ENCODE measurements at places on chromosomes 11 and 22.

DNA sequence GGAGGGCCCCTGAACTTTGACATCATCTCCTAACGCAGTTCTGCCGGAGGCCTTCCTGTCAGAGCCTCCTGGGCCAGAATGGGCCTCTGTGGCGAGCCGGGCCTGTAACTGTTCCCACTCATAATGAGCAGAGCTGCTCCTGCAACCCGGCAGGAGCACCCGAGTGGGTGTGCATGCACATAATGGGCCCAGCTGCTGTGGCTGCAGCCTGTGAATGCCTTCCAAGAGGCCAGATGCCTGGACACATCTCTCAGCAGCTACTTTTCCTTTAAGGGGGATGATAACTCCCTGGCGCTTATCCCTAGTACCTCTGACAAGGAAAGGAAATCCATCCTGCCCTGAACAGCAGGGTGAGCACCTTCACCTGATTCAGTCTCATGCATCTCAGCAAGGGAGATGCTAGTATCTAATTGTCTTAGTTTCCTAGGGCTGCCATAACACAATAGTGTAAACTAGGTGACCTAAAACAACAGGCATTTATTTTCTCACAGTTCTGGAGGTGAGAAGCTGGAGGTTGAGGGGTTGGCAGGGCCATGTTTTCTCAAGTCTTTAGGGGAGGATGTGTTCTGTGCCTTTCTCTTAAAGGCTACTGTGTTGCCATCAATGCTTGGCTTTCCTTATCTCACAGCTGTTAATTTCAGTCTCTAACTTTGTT, 120.5 kb downstream of the TEAD1 start:
- DNase-seq: no peak

DNA sequence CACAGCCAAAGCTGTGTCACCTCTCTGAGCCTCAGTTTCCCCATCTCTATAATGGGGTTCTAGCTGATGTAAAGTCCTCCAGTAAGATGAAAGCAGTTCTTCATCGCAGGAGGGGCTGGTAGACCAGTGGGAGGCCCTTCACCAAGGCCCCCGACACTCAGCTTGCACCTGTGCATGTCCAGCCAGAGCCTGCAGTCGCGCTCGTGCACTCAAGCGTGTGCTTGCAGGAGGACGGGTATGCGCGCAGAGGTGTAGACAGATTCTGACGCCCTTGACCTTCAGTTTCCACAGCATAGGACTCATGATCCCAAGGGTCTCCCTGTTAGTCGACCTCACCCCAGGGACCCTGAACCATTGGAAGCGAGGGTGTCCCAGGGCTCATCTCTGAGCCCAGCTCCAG, 633.7 kb downstream of the TBC1D22A start:
- no peak for DNase-seq

- no peak for DNase-seq
These were observed 23.0 kb downstream of the RELT start for GRCh38 chr11:73399159-73399590.

DNA sequence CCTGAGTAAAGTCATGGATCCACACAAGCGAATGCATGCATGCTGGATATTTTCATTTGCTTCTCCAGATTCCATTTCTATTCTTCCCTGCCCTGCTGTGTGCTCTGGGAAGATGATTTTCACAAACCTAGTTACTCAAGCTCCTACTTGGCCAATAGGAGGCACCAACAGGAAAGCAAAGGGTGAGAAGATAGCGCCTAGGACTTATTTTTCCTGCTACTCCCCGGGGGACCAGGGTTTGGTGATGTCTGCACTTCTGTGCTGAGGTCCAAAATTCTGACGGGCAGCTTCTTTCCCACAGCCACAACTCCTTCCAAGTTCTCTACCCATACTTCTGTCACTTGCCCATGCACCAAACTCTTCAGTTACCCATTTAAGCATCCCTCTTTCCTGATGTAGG, 509.3 kb upstream of the TENM4 start:
- DNase-seq: no peak

All from stimulated activated CD4-positive, alpha-beta T cell treated with anti-CD3 and anti-CD28 coated beads, Interleukin-2, amount 100 ng/mL, for 4 hours (primary cell).